ENCODE measurements at places on chromosomes 6 and 20. TPM values are rescaled to one million over a fixed set of nuclear protein-coding genes. Genes with fewer than 3 reads are reported as not detected.

DNA sequence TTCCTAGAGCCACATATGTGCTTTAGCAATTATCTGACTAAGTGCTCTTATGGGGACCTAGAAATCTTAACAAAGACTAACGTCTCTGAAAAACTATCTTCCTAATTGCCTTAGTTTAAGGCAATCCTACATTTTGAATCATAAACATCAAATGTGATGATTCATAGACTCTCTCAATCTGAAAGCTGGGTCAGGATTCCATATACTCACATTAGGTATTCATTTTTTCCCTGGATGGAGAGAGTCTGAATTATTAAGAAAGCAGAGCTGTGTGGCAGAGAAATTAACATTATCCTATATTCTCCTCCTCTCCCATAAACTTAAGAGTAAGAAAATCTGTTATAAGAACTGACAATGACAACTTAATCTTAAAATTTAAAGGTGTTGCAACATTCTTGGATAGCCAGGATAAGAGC lies 1.6 kb upstream of the PRL start:
- no peaks in the 10 kb centered on the region for H3K36me3 ChIP-seq
- H3K27ac ChIP-seq: no peak overlapping the region
- no peaks in the 10 kb centered on the region for H3K4me1 ChIP-seq
- H3K4me3 ChIP-seq: no peak overlapping the region
- DNase-seq: no peak

TRIM31 gene
- not detected for total RNA-seq

MEP1A gene
- total RNA-seq: not detected

DNA sequence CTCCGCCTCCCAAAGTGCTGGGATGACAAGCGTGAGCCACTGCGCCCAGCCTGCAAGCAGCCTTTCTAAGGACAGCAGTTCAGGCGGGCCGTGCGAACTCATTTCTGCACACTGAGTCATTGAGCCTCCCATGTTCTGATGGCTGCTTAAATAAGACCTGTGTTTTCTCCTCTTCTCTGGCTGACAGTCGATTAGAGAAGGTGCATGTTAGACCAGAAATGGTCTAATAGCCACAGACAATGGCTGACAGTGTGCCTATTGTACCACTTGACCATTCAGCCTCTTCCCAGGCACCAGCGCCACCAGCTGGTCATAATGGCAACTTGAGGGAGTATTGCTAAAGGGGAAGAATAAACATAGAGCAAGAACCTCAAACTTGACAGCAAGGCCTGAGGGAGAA lies 6.2 kb downstream of the CST11 start:
- H3K4me3 ChIP-seq: no peak overlapping the region
- H3K27ac ChIP-seq: no peak overlapping the region
- no peaks in the 10 kb centered on the region for H3K36me3 ChIP-seq
- no peaks in the 10 kb centered on the region for H3K27me3 ChIP-seq

DNA sequence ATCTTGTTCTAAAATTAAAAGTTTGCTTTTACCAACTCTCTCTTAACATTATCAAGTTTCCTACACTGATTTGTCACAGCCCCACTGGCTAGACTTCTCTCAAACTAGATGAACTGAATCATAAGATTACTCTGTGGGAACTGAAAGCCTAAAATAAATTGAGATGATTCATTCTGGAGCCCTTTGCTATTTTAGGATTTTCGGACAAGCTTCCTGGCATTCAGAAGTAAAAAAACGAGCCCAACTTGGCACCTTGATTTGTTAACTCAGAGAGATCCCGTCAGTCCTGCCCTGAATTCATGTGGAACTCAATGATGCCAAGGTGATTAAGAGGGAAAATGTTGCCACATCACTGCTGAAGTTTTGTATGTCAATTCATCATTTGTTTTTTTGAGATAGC lies 122.0 kb upstream of the NRSN1 start:
- H3K4me1 ChIP-seq: no peaks in the 10 kb centered on the region
- no peak for DNase-seq
- H3K27me3 ChIP-seq: no peaks in the 10 kb centered on the region

DNA sequence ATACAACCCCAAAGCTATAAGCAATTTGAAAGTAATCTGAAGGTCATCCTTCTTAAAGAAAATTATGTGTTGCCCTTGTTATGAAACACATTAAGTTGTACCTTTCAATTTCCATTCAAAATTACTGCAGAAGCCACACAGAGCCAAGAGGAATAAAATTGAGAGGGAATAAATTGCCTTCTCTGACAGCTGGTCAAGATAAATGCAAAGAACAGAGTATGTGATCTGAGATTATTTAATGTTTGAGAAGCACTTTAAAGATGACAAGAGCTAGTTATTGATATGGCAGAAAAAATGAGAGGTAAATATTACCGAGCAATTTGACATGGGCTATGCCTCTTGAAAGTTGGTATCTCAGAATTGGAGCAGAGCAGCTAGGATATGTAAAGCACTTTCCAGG lies 61.6 kb downstream of the TRDN start:
- no peaks in the 10 kb centered on the region for H3K27me3 ChIP-seq
- no peak overlapping the region for H3K27ac ChIP-seq
- H3K4me1 ChIP-seq: peaks cover 11% of the 10 kb centered on the region
- DNase-seq: no peak
- H3K4me3 ChIP-seq: no peak overlapping the region
- H3K36me3 ChIP-seq: no peaks in the 10 kb centered on the region

- H3K27me3 ChIP-seq: no peaks in the 10 kb centered on the region
- no peak for DNase-seq
- H3K36me3 ChIP-seq: no peaks in the 10 kb centered on the region
- H3K4me1 ChIP-seq: no peaks in the 10 kb centered on the region
- H3K27ac ChIP-seq: peak overlapping the region; percentile 57
These were observed 351.7 kb upstream of the ARID1B start for GRCh38 chr6:156425359-156426020.

DNA sequence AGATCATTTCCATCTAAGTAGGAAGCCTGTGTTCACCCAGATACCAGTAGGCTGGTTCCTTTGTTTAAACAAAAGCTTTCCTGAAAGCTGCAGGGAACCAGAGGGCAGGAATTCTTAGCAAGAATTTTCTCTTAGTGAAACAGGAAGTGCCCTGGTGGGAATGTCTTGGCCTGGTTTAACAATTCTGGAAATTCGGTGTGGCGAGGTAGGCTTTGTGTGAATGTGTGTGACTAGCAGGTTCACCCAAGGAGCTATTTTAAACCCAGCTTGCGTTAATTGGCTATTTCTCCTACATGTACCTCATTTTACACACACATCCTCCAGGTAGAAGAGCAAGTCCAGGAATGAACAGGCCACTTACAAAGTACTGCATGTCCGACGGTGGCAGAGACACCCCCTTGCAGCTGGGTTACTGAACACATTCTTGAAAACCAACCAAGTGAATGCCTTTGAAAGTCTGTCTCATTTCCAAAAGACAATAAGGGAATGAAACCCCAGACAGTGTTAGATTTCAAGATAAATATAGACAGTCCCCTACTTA lies 64.6 kb downstream of the GFOD1 start:
- peak overlapping the region; percentile 78 for H3K27ac ChIP-seq
- no peaks in the 10 kb centered on the region for H3K27me3 ChIP-seq
- DNase-seq: no peak
- H3K4me1 ChIP-seq: no peaks in the 10 kb centered on the region
- no peak overlapping the region for H3K4me3 ChIP-seq

- DNase-seq: no peak
- peaks cover 37% of the 10 kb centered on the region for H3K4me1 ChIP-seq
- no peaks in the 10 kb centered on the region for H3K27me3 ChIP-seq
- peak overlapping the region; percentile 52 for H3K27ac ChIP-seq
- H3K36me3 ChIP-seq: no peaks in the 10 kb centered on the region
These were observed 156.3 kb downstream of the ARID1B start for GRCh38 chr6:156933201-156934068.

CBLN4 gene
- not detected for total RNA-seq

DNA sequence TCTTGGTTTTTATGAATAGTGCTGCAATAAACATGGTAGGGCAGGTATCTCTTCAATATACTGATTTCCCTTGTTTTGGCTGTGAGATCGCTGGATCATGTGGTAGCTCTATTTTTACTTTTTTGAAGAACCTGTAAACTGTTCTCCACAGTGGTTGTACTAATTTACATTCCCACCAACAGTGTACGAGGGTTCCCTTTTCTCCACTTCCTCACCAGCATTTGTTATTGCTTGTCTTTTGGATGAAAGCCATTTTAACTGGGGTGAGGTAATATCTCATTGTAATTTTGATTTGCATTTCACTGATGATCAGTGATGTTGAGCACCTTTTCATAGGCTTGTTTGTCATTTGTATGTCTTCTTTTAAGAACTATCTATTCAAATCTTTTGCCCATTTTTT lies 8.0 kb upstream of the ARG1 start:
- no peaks in the 10 kb centered on the region for H3K27me3 ChIP-seq
- H3K4me1 ChIP-seq: no peaks in the 10 kb centered on the region
- H3K27ac ChIP-seq: no peak overlapping the region
- no peak for DNase-seq
- H3K36me3 ChIP-seq: no peaks in the 10 kb centered on the region

- H3K27ac ChIP-seq: no peak overlapping the region
- no peak for DNase-seq
- no peaks in the 10 kb centered on the region for H3K36me3 ChIP-seq
- H3K27me3 ChIP-seq: no peaks in the 10 kb centered on the region
These were observed 116.6 kb downstream of the BMP2 start for GRCh38 chr20:6884114-6884513.

ANKRD6 gene
- total RNA-seq: 9.2 TPM

DNA sequence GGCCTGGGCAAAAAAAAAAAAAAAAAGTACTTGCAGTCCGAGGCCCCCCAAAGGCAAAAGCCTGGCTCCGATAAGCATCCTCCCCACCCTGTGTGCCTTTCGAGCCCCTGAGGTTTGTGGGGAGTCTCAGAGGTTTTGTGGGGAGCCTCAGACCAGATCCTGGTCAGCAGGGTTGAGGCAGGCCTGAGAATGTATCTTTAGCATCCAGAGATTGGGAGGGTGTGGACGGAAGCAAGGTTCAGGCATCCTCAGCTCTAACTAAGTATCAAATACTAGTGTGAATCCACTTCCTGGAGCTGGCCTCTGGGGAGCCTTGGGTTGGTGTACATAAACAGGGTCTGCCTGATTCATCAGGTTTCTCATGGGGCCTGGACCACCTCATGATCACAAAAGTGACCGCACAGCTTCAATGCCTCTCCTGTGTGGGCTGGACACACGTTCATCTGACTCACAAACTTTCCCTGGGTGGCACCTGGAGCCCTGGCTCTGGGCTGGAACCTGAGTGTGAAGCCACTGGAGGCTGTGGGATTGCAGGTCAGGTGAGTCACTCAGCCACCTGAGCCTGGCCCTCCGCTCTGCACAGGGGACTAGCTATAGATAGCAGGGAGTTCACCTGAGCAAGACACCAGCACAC lies 24.4 kb downstream of the PCMTD2 start:
- no peak overlapping the region for H3K27ac ChIP-seq
- no peak for DNase-seq
- no peaks in the 10 kb centered on the region for H3K4me1 ChIP-seq

CCN5 gene
- total RNA-seq: 118 TPM

GRCh38 chr6:3233321-3233720 lies 5.9 kb upstream of the TUBB2B start:
- H3K36me3 ChIP-seq: no peaks in the 10 kb centered on the region
- H3K27me3 ChIP-seq: peaks cover 19% of the 10 kb centered on the region
- DNase-seq: no peak
- H3K4me3 ChIP-seq: no peak overlapping the region
- no peaks in the 10 kb centered on the region for H3K4me1 ChIP-seq
- H3K27ac ChIP-seq: no peak overlapping the region

RAE1 gene
- 11.8 TPM for total RNA-seq

- DNase-seq: peak; percentile 7
- H3K4me1 ChIP-seq: no peaks in the 10 kb centered on the region
- no peaks in the 10 kb centered on the region for H3K27me3 ChIP-seq
- H3K4me3 ChIP-seq: no peak overlapping the region
- H3K27ac ChIP-seq: no peak overlapping the region
These were observed 15.4 kb downstream of the SNPH start for GRCh38 chr20:1281279-1282057.

NCOA3 gene
- 27.4 TPM for total RNA-seq
